ENCODE measurements at places on chromosomes 12 and 14. TPM values are rescaled to one million over a fixed set of nuclear protein-coding genes. Genes with fewer than 3 reads are reported as not detected.

GRCh38 chr14:71363946-71364925 is 457.0 kb downstream of the PCNX1 start:
- DNase-seq, result peak; percentile 33

The MAP3K9 gene
- total RNA-seq, result 0.38 TPM

- no peak for DNase-seq
Observed at GRCh38 chr14:29618323-29619067, 309.2 kb downstream of the PRKD1 start.

The GPR33 gene
- not detected for total RNA-seq

GRCh38 chr14:56608689-56609088 is 29.1 kb downstream of the TMEM260 start:
- DNase-seq, result no peak

The SLC8B1 gene
- 5.7 TPM for total RNA-seq

- peak; percentile 50 for DNase-seq
Observed at GRCh38 chr14:102085948-102086708, 716 bp downstream of the HSP90AA1 start.

The KRT85 gene
- not detected for total RNA-seq

The LUM gene
- total RNA-seq, result 14.9 TPM

DNA sequence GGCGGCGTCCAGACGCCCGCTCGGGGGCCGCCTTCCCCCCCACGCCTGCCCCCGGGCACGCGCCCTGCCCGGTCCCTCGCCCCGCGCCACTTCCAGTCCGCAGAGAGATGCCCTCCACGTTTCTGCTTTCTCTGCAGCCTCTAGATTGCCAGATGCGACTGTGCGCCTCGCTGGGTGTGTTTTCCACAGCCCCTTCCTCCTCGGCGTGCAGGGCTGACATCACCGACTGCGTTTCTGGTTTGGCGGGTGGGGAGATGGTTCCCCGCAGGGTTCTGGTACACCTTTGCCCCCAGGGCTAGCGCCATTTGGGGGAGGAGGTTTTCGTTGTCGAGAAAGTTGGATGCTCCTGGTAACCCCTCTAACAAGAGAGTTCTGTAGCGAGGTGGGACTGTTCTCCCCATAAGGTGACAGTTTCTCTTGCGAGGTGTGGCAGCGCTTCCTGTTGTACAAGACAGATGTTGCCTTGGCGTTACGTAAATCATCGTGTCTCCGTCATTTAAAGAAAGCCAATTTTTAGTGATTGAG is 1.5 kb downstream of the CALM1 start:
- no peak for DNase-seq

All from LHCN-M2 (cell line).